ENCODE measurements at places on chromosomes 3 and 15.

DNA sequence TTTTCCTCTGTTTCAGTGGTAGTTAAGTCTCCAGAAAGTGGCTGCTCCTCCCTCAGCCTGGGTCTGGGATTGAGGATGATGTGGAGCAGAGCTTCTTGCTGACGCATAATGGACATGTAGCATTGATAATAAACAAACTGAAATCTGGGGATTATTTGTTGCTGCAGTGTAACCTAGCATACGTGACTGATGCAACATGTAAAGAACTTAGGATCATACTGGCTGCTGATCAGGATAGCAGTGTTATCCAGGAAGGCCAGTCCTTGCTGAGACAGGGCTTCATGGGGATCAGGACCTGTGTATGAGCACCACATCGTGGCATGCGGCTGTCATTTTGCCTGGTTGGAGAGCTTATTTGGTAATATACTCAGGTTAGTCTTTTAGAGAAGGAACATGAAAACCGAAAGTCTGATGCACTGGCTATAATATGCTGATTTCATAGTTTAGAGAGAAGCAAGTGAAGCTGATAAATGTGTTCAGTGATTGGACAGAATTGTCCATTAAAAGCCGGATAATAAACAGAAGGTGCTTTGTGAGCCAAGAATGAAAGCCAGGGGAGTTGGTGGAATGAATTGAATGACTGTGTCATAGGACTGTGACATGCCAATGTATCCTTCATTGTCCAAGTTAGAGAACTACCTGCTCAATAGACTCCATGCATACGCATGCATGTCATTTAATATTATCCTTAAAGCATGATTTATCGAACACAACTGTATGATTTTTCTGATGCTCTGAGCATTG, 4.1 kb downstream of the MINAR1 start:
- DNase-seq, result no peak

DNA sequence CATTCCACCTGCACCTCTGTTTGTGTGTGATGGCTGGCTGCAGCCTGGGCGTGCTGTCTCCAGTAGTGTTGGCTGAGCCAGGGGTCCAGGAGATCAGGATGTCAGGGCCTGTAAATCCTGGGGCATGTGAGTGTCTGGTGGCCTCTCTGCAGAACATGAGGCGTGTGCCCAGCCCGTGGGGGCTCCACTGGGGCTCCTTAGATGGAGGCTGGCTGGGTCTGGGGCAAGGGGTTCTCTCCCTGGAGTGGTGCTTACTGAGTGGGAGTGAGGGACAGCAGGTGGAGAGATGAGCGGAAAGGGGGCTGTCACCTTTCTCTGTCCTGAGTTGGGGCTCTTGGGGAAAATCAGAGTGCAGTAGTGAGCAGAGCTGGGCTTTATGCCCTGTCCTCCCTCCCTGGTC, 152.2 kb downstream of the CHDH start:
- no peak for DNase-seq

DNA sequence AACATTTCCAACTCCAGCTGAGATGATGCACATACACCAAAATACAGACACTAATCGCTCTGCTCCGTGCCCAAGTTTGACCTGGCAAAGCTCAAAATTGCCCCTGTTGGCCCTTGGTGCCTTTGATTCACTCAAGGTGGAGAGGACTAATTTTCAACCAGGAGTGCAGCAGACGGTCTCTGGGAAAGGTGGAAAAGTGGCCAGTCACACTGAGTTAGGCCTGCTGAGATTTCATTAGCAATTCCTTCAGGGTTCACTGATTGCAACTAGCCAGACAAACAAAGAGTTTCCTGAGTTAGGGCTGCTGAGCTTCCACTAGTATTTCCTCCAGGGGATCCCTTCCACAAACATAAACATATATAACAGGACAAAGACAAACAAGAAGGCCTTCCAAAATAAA, 28.7 kb upstream of the LHFPL4 start:
- no peak for DNase-seq

GRCh38 chr3:186931532-186932280, 1.4 kb downstream of the ST6GAL1 start:
- DNase-seq, result peak; percentile 9

- no peak for DNase-seq
These were observed 28.0 kb downstream of the LSM3 start for GRCh38 chr3:14206548-14207177.

GRCh38 chr15:77983708-77984445, 93.6 kb downstream of the TBC1D2B start:
- DNase-seq, result no peak

DNA sequence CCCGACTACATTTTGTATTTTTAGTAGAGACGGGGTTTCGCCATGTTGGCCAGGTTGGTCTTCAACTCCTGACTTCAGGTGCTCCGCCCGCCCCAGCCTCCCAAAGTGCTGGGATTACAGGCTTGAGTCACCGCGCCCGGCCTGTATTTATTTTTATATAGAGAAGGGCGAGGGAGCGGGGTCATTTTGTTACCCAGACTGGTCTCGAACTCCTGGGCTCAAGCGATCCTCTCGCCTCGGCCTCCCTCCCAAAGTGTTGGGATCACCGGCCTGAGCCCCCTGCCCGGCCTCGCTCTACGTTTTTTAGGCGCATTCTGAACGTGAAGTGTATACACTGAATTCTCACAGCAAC, 514 bp upstream of the PPP4R2 start:
- DNase-seq, result no peak

DNA sequence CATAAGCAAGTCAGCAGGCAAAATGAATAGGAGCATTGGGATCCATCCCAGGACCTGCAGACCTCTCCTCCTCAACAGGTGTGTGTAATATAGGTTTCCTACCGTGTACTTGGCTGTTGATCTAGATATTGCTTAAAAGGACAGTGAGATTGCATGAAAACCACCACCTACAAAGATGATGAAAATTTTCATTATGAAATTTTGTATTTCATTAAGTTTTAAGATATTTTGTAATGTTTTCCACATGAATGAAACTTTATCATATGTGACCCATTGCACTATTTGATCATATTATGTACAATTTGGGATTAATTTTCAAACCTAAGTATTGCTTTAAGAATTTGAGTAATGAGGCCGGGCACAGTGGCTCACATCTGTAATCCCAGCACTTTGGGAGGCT, 94.3 kb upstream of the TRPM1 start:
- DNase-seq, result no peak

DNA sequence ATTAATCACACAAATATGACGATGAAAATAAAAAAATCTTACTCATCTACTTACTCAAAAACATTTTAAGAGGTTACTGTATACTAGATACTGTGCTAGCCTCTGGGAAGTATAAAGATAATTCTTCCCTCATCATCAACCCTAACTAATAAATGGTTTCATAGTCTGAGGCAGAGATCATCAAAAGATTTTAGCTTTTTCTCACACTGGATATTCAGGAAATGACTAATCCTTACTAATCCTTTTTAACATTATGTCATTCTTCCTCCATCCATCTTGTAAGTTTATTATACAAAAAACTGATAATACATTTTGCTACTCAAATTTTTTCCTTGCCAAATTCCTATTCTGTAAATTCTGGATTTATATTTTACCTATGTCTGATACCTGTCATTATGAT, 29.7 kb downstream of the ACAD11 start:
- no peak for DNase-seq

DNA sequence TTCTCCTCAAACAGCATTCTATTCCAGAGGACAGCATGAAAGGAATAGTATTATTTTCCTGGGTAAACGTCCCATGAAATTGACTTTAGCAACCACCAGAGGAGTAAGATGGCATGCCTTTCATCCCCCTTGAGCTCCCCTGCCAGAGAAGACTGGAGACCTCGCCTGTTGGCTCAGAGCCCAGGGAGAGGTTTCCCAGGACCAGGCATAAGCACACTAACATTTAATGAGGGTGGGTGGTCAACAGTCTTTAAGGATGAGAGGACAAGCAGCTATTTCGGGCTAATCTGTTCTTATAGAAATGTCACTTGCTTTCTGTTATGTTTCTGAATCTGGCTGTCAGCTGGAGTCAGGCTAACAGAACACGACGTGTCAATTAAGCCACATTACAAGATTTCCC, 390.5 kb downstream of the GABRG3 start:
- no peak for DNase-seq

- no peak for DNase-seq
These were observed 84.1 kb downstream of the WNT5A start for GRCh38 chr3:55402886-55403609.

DNA sequence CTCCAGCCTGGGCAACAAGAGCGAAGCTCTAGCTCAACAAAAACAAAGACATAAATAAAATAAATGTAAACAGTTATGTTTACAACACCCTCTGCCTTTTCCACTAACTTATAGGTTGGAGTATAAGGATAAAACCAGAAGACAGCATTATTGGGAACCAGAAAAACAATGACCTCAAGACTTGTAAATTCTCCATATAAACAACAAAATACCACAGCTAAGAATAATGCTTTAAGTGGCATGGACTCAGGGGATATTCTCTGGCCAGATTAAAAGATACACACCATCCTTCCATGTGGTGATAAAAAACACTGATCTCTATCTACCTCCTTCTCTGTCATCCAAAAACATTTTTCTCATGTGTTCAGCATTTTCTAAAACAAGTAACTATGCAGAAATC, 500.6 kb downstream of the MAGI1 start:
- DNase-seq, result no peak

GRCh38 chr15:71294251-71294910, 179.1 kb downstream of the THSD4 start:
- no peak for DNase-seq

- DNase-seq, result no peak
These were observed 498 bp upstream of the ARNT2 start for GRCh38 chr15:80403712-80404056.

DNA sequence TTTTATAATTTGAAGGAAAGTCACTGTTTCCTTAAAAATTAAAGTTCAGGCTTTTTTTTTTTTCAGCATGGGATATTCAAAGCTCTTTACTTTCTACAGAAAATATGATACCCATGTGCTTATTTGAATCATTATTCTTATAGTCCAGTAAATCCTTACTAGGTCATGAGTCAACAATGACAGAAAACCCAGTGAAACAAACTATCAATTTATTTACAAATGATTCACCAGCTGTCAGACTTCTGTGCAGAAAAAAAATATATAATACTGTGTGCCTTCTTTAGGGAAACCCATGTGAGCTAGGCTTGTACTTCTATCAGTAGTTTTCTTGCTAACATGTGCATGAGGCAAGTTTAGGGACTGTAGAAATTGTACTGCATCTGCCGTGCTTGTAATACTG, 1.2 kb downstream of the ACP3 start:
- no peak for DNase-seq

- DNase-seq, result no peak
These were observed 43.8 kb upstream of the CMTM8 start for GRCh38 chr3:32194653-32195052.

DNA sequence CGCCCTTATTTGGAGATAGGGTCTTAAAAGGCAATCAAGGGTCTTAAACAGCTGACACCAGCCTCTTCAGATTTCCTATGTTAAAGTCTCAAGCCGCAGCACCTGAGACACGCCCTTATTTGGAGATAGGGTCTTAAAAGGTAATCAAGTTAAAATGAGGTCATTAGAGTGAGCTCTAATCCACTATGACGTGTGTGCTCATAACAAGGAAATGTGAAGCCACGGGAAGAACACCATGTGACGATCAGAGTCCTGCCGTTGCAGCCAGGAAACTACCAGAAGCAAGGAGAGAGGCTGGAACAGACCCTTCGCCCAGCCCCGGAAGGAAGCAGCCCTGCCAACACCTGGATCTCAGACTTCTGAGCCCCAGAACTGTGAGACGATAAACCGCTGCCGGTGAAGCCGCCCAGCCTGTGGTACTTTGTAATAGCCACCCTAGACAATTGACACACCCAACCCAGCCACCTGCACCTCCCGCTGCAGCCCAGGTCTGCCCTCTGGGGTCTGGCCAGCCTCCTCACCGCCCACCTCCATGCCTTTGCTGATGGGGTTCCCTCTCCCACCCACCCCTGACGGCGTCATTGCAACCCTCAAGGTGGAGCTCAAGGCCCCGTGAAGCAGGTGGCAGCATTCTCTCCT, 137.9 kb downstream of the MEGF11 start:
- peak; percentile 26 for DNase-seq

DNA sequence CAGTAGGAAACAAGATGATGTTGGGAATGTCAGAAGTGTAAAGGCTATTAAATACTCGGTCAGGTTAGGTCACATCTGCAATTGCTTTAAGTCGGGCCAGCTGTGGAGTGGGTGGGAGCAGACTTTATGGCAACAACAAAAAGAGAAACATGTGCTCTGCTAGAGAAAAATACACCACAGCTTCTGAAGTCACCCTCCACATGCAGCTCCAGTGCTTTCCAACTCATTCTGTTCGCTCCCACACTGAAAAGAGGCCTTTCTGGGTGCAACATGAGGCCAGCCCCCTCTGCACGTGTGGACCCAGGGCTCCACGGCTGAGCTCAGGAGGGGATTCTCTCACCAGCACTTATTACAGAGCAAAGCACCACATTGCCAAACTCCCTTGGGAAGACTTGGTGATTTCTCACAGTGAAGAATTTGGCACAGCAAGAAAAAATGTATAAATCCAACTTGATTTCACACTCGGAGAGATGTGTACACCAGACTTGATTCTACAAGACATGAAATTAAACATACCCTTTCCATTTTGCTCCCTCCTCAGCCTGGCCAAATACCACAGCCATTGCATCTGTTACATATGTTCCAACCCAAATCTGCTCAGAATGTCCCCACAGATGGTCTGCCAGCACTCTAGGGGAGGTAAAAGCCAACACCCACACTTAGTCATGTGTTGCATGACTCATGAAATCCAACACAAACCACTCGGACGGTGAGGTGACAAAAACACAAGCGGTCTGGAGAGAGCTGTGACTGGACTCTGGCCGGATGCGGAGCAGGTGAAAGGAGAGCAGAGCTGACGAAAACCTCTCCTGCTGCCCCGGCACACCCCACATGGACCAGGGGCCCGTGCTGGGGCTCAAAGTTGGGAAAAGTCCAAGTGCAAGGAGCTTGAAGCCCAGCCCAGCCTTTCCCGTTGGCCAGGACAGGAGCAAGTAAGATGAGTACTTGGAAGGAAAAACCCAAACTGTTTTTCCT, 74.6 kb downstream of the ITGB5 start:
- DNase-seq, result no peak

GRCh38 chr3:126495786-126496185, 20.1 kb upstream of the ZXDC start:
- DNase-seq, result no peak

DNA sequence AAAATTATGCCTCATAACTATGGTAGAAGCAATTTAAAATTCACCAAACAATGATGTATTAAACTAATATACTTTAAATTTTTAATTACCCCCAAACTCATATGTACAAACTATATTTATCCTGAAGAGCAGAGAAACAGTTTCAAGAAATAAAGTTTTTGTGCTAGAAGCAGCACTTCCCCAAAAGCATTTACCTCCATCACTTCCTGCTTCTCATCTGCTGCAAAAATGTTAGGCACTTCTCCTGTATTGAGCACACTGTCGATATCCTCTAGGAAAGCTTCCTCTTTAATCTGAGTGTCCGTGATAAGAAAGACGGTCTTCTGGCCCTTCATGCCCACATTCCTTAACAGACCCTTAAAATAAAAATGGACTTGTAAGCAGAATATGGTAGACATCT, 101.5 kb upstream of the ASB14 start:
- no peak for DNase-seq

DNA sequence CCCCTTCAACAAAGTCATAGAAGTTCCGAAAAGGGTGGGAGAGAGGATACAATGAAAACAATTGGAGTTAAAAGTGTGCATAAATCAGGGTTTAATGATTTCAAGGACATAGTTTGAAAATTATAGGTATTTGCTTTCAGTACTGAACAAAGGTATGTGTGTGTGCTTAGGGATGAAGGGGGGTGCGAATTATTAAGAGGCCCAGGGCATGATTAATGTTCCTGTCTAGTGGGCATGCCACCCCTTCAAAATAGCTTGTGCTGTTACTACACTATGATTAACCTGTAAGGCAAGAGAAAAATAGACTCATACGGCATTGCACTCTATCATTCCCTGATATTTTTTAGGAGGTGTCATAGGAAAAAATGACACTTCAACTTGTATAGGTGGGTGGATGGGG, 731.6 kb downstream of the NAALADL2 start:
- DNase-seq, result no peak

All from NCI-H1436 (cell line).